Stimulated activated CD8-positive, alpha-beta memory T cell treated with anti-CD3 and anti-CD28 coated beads, Interleukin-15, amount 100 ng/mL, for 4 hours (primary cell): ENCODE measurements at places on chromosomes 6 and 20.
A peak's percentile ranks its signal among the peaks of the same experiment; 100 is the strongest.

DNA sequence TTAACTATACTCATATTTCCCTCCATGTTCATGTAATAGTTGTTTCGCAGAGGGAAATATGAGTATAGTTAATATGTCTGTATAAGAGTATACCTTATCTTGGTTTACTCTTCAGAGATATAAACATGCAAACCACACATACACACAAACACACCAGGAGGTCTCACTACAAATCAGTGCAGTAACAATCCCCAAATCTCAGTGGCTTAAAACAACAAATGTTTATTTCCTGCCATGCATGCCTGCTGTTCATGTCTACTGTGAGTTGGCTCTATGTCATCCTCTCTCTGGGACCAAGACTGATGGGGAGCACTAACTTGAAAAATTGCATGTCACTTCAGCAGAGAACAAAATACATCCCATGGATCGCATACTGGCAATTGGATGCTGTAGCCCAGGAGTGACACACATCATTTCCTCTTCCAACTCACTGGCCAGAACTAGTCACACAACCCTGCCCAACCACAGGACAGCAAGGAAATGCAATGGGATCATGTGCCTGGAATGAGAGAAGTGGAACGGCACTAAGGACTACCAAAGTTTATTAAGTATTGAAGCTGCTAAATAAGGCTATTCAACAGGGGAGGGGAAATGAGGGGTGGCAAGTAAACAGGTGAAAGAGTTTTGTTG lies 89.0 kb upstream of the DTNBP1 start:
- no peak for DNase-seq

- DNase-seq: no peak
Observed at GRCh38 chr6:43941174-43941573, 171.2 kb downstream of the VEGFA start.

- DNase-seq: no peak
Observed at GRCh38 chr20:59708326-59708725, 104.0 kb downstream of the PHACTR3 start.

DNA sequence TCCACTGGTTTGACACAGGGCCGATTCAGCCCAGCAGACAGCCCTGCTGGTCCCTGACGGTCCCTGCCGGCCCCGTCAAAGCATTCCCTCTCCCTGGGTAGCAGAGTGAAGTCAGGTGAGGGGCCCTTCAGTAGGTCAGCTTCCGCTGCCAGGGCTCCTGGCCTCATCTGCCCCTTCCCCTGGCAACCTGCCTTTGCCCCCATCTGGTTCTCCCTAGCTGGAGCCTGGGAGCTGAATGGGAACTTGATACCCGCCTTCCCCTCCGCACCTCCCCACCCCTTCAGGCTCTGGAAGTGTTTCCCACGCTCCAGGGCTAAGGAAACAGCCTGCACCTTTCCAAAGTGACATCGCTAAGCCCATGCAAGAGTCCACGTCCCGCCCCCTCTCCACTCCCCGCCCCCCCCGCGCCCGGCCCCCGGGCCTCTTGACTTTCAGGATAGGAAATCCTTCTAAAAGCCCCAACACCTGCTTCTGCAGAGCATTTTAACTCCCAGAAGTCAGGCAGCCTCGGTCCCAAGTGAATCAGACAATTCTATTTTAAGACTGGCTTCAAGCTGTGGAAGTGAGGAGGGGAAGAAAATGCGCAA lies 53.3 kb downstream of the ISM1 start:
- no peak for DNase-seq

- no peak for DNase-seq
Observed at GRCh38 chr20:1894951-1895673, at the start of gene SIRPA. Gene SIRPA (plus strand): TSS chr20:1895407. CDS start chr20:1895448, 41 bp downstream.

GRCh38 chr6:84575264-84575663 lies 189.1 kb downstream of the TBX18 start:
- DNase-seq: no peak

- DNase-seq: no peak
Observed at GRCh38 chr6:9112544-9112943, 677.2 kb upstream of the SLC35B3 start.

DNA sequence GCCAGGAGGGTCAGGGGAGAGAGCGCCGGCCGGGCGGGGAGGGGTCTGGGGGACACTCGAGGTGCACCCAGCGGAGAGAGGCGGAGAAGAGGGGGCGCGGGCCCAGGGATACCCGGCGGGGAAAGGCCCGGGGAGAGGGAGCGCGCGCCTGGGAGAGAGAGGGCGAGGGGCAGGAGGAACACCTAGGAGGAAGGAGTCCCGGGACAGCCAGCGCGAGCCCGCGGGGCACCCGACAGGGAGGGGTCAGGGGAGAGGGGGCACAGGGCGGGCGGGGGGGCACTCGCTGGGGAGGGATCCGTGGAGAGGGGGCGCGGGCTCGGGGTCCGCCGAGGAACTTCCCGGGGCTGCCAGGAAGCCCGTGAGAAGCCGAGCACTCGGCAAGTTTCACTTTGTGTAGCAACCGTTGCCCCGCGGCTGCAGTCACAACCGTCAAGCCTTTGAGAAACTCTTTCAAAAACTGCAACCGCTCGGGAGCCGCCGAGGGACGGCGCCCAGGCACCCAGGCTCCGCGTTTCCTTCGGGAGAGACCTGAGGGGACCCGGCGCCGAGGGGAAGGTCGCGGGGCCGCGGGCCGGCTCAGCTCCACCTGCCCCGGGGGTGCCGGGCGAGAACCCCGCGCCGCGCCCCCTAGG lies 471 bp downstream of the EZR start:
- peak; percentile 46 for DNase-seq

DNA sequence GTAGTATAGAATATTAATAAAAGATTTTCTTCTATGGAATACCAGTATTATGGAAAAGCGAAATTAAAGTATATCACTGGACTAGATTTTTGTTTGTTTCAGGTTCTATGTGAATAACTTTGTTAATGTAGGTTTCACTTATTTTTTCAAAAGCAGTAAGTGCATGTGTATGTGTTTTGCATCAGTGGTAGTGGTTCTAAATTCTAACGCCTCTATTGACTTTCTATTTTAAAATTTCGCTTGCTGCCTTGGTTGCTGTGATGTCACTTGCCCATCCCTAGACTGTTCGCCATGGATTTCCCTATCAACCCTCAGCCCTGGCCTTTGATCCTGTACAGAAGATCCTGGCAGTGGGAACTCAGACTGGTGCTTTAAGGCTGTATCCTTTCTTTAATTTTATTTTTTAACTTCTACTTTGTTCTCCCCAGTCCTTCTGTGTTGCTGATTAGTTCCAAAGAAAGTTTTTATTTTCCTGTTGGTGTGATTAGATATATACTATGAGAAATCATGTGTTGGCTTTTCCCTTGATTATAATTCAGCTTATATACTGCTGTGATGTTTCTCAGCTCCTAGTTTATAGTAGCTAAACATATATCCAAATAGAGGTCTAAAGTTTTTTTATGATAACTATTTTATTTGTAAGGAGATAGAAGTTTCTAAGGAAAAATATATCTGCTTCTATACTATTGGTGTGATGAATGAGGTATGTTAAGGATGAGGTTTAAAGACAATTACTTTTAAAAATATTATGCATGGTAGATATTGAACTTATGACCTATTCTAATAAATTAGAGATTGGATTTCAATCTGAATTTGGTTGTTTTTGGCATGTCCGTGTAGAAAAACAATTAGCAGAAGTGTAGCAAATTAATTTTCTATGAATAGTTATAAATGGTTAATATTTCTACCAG lies 1.7 kb downstream of the STXBP5 start:
- DNase-seq: no peak

GRCh38 chr6:137927777-137928218 lies 60.7 kb downstream of the TNFAIP3 start:
- peak; percentile 60 for DNase-seq

DNA sequence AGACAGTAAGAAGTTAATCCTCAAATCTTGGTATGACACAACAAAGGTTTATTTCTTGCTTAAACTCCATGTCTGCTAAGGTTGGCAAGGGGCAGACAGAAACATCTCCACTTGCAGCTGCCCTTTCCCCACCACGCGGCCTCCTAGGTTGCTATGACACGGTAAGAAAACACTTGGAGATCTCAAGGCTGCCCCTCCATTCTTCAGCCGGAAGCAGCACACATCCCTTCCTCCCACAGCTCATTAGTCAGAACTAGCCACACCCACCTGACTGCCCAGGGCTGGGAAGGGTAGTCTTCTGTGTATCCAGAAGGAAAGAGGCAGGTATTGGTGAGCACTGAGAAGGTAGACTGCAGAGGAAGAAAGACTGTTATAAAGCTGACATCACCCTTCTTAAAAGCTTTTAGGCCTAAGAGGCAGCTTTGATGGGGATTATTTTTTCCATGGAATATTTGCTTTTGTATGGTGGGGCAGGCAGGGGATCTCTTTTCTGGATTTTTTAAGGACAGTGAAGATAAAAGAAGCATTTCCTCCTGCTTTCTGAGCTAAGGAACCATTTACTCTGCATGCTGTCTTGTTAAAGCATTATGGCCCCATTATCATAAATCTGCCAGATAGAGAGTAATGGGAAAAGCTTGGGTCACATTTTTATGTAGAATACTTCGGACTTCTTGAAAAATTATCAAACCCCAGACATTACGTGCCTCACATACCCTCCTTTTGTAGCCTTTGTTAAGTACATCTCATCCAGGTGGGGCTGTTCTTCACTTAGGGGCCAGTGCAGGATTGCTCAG lies 41.6 kb downstream of the MRAP2 start:
- no peak for DNase-seq

GRCh38 chr6:107712665-107713551 lies 111.2 kb downstream of the SCML4 start:
- no peak for DNase-seq

GRCh38 chr20:49594931-49595315 lies 27.0 kb upstream of the PTGIS start:
- no peak for DNase-seq
